ENCODE measurements at places on chromosomes 3 and 15.

GRCh38 chr3:49296781-49297411 is 19.9 kb upstream of the C3orf62 start:
- DNase-seq, result no peak

DNA sequence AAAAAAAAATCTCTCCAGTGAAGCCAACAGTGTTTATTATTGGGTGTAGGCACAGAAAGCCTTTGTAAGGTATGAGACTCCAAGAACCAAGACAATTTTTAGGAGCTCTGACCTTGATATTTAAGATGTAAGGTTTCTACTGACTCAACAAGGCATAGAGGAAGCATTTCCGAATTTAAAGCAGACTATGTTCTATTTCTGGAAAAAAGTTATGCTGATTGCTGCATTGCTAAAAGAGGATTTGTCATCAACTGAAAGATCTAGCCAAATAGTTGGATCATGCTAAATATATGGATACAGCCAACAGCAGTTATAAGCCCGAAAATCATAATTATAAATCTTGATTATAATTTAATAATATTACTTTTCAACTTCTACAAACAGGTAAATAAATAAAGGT is 53.3 kb upstream of the MELTF start:
- peak; percentile 9 for DNase-seq

DNA sequence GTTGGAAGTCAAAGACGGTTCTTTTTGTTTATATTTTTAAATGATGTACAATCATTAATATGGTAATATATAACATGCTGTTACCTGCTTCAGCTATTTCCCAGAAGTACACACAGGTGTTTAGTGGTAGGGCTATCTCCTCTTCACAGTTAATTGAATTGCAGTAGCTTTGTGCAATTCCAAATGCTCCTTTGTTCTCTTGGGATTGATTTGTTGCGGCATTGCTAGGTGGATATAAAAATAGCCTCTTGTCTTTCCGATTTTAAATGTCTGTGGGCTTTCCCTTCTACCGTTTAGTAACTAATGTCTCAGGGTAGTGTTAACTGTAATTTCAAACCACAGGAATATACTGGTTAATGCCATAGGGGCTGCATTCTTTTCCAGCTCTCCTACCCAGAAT is 307.6 kb upstream of the SLITRK3 start:
- no peak for DNase-seq

- no peak for DNase-seq
Measured at GRCh38 chr3:117786349-117786748, 1076.8 kb downstream of the TUSC7 start.

DNA sequence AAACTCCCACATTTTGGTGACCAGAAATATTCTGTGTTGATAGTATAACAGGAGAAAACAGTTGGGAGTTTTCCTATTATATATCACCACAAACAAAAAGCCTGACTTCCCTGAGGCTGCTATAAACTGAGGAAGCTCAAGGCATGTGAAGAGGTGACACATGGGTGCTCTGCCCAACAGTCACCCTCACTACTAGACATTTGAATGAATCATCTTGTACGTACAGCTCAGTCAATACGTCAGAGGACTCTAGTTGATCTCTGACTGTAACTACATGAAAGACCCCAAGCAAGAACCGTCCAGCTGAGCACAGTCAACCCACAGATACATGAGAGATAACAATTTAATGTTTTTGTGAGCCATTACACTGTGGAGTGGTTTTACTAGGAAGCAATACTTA is 338.3 kb upstream of the ATP11B start:
- DNase-seq, result no peak

All from foreskin fibroblast (primary cell).